Astrocyte of the spinal cord (primary cell): ENCODE measurements at places on chromosomes 6 and 20.
A peak's percentile ranks its signal among the peaks of the same experiment; 100 is the strongest.

GRCh38 chr6:3194535-3195419, 32.7 kb downstream of the TUBB2B start:
- peak; percentile 79 for DNase-seq

DNA sequence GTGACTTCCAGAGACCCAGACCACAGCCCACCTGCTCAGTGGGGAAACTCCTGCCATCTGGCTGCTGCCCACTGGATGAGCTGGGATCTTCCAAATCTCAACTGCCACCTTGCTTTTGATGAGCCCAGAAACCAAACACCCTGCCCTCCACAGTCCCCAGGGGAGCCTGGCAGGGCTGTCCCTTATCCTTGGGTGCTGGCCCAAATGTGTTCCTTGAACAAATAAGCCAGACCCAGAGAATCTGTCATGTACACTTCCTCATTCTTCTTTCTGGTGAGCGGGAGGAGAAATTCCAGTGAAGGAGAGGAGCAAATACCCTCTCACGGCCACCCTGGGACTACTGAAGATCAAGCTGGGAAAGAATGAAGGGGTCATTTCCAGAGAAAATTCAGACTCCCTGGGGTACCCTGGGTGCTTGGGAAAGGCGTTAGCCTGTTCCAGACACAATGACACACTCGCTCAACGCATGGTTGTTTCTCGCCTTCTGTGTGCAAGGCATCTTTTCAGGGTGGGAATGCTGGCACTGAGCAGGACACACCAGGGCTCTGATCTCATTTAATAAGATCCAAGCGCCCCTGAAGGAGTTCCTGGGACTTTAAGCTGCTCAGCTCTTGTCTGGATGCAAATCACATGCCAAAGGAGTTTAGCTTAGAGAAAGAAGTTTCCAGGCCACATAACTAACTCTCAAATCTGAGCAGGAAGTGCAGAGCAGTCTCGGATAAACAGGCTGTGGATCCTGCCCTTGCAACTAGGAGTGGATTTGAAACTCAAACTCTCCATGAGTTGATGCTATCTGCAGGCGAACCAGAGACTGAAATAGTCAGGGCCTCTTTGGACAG, 38.5 kb downstream of the PXDC1 start:
- DNase-seq = no peak

DNA sequence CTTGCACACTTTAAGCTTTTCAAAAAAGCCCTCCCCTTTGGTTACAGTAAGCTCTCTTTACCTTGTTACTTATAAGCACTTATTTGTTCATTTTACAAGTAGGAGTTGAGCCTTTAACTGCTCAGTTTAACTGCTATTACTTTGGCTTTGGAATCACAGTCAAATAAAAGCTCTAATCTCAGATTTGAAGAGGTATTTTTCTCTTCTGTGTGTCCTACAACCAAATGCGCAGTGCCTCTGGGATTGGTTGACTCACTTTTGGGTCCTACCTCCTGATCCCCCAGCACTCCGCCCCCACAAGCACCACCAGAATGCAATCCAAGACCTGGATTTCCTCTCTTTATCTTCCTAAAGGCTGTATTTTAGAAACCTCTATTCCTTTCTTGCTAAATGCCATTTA, 2.5 kb downstream of the NCOA7 start:
- DNase-seq = no peak

DNA sequence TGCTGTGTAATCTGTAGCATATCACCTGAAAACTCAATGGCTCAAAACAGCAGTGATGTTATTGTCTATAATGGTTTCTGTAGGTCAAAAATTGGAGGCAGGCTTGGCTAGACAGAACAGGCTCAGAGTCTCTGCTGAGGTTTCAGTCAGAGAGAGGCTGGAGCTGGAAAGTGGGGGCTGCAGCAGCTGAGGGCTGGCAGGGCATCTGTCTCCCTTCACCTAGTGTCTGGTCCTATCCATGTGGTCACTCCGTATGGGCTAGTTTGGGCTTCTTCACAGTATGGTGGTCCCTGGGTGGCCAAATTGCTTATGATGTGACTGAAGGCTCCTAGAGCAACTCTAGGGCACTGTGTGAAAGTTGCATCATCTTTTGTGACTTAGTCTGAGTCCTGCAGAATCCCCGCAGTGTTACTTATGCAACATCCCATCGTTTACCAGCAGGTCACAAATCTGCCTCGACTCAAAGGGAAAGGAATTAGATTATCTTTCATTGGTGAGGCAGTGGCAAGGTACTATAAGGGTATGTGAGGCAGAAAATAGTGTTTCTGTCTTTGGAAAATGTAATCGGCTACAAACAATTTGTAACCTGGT, 497.0 kb downstream of the EPHA7 start:
- no peak for DNase-seq

GRCh38 chr20:53354314-53354713, 239.3 kb downstream of the ZNF217 start:
- no peak for DNase-seq
